T-helper 1 cell (primary cell): ENCODE measurements at places on chromosomes 16 and 17.

- no peak for DNase-seq
These were observed 2.1 kb downstream of the RHBDL1 start for GRCh38 chr16:677316-678190.

- no peak for DNase-seq
These were observed 234.1 kb upstream of the IRX5 start for GRCh38 chr16:54696522-54696921.

DNA sequence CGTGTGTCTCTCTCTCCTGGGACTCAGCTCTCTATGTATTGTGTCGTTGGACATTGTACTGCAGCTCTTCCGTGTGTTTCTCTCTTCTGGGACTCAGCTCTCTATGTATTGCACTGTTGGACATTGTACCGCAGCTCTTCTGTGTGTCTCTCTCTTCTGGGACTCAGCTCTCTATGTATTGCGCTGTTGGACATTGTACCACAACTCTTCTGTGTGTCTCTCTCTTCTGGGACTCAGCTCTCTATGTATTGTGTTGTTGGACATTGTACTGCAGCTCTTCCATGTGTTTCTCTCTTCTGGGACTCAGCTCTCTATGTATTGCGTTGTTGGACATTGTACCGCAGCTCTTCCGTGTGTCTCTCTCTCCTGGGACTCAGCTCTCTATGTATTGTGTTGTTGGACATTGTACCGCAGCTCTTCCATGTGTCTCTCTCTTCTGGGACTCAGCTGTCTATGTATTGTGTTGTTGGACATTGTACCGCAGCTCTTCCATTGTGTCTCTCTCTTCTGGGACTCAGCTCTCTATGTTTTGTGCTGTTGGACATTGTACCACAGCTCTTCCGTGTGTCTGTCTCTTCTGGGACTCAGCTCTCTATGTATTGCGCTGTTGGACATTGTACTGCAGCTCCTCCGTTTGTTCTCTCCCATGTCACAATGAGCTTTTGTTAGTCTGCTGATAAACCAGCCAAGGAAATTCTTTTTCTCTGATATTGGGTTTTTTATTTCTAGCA lies 84.8 kb downstream of the RPTOR start:
- no peak for DNase-seq

- DNase-seq = no peak
These were observed 59.4 kb downstream of the NUP93 start for GRCh38 chr16:56789360-56789759.

- DNase-seq = no peak
These were observed 2.7 kb downstream of the TSEN54 start for GRCh38 chr17:75518983-75519537.

DNA sequence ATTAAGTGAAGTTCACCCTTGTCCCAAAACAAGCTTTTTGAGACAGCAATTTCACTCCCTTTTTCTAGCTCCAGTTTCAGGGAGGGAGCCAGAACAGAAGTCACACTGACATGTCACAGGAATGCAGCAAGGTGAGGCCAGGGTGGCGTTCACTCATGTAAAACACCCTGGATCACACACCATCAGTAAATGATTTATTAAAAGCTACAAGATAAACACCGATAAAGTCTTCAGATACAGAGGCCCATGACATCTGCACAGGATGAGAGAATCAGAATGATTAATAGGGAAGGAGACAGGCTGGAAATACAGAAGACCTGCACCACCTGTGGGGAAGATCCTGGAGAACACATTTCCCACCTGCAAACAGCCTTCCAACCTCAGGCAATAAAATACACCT lies 77.5 kb upstream of the DYNLRB2 start:
- DNase-seq = no peak

- DNase-seq = no peak
These were observed 76.4 kb downstream of the SMG6 start for GRCh38 chr17:2227025-2227699.

DNA sequence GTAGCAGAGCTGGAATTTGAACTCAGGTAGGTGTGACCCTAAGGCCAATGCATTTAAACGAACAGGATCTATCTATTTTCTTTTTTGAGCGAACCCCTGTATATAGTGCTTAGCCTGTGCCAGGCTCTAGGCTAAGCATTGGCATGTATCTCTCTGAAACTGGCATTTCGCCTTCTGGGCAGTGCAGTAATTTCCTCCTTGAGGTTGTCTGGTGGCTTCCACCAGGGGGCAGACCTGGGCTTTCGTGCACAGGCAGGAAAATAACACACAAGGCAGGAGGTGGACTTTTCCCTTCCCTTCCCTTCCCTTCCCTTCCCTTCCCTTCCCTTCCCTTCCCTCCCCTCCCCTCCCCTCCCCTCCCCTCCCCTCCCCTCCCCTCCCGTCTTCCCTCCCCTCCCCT lies 34.4 kb upstream of the PRKCB start:
- peak; percentile 65 for DNase-seq

DNA sequence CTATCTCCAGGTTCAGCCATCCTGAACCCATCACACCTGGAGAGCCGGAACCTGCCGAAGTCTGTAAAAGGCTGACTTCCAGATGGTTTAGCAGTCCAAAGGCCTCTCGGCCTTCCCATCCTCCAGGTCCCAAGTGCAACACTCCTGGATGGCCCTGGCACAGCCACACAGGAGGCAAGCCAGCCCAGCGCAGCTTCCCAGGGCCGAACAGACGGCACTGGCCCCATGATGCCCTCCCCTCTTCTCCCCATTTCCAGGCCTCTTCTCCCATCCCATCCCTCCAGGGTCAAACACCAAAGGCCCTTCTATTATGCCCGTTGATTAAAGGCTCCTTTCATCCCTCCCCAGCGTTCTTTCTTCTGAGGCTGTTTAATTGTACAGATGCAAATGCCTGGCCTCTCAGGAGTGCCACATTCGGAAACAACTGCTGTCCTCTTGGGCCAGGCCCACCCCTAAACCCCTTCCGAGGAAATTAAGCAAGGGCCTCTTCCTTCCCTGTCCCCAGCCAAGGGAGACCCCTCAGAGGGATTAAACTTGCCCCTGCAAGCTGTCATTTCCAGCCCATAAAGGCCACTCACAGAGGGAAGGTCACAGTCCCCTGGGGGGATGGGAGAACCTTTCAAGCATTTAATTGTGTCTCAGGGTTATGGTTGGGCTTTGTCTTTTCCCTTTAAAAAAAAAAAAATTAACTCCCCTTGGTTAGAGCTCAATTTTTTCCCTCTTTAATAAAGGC lies 30.8 kb downstream of the AXIN2 start:
- DNase-seq = no peak

GRCh38 chr17:71993363-71993762 lies 127.5 kb upstream of the SOX9 start:
- DNase-seq = no peak

DNA sequence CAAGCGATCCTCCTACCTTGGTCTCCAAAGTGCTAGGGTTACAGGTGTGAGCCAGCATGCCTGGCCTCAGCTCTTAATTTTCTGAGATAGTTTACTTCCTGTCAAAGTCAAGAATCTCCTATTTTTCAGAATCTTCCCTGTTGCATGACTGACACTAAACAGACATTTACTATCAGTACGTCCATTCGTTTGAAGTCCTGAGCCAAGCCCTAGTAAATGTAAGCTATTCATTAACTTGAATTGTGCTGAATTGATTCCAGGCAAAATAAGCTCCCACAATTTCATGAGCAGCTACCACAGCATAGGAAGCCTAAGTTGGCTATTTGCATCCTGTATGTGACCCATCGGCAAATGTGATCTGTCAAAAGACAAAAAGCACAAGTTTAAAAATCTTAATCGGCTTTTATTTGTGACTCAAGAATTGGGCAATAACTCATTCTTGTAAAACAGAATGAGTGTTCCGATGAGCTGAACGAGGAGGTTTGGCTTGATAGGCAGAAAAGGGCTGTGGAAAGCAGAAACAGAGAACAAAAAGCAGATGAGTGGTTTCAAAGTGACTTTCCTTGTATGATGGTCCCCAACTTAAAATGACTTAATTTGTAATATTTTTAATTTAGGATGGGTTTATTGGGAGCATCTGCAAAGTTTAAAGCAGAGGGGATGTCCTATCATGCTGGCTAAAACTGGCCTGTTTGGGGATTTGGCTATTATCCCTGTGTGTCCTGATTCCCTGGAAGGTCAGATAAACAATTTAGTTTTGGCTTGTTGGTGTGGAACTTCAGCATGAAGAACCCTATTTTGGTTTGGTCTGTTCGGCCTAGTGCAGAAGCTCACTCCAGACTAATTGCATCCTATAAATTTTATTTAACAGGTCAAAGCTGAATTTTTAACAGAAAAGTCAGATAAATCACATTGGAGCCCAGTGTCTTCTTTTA lies 14.2 kb downstream of the RNF112 start:
- no peak for DNase-seq

DNA sequence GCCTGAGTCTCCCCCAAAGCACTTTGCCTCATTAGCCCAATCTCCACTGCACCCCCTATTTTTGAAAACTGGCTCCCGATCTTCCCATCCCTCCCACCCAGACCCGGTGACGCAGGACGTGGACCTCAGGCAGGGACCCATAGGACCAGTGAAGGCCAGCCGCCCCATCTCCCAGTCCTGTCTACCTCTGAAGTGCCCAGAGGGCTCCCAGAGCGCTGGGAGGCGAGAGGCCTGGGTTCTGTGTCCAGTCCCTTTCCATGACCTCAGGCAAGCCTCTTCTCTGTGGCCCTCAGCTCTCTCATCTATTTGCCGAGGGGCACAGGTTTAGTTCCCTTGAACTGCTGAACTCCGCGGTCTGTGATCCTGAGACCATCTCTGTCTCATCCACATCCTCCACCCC lies 714 bp downstream of the TNS4 start:
- DNase-seq = no peak

- DNase-seq = no peak
These were observed 217.9 kb downstream of the RAB11FIP4 start for GRCh38 chr17:31609331-31609730.

- DNase-seq = no peak
These were observed 5.6 kb downstream of the TMEM238L start for GRCh38 chr17:10798332-10798749.

- peak; percentile 66 for DNase-seq
These were observed 17.3 kb upstream of the WFDC1 start for GRCh38 chr16:84277244-84277823.

GRCh38 chr17:20988001-20988636 lies 54.7 kb downstream of the USP22 start:
- DNase-seq = no peak

GRCh38 chr16:47046726-47047523 lies 73.5 kb upstream of the DNAJA2 start:
- DNase-seq = no peak

GRCh38 chr17:6402258-6402657 lies 32.7 kb downstream of the AIPL1 start:
- DNase-seq = no peak

- no peak for DNase-seq
These were observed 15.4 kb downstream of the TNS4 start for GRCh38 chr17:40485851-40486521.

- DNase-seq = peak; percentile 34
These were observed 19.7 kb downstream of the GOSR2 start for GRCh38 chr17:46942441-46943217.

GRCh38 chr16:1291576-1291974 lies 17.9 kb upstream of the UBE2I start:
- no peak for DNase-seq

GRCh38 chr16:12132290-12132689 lies 155.8 kb downstream of the SNX29 start:
- no peak for DNase-seq

DNA sequence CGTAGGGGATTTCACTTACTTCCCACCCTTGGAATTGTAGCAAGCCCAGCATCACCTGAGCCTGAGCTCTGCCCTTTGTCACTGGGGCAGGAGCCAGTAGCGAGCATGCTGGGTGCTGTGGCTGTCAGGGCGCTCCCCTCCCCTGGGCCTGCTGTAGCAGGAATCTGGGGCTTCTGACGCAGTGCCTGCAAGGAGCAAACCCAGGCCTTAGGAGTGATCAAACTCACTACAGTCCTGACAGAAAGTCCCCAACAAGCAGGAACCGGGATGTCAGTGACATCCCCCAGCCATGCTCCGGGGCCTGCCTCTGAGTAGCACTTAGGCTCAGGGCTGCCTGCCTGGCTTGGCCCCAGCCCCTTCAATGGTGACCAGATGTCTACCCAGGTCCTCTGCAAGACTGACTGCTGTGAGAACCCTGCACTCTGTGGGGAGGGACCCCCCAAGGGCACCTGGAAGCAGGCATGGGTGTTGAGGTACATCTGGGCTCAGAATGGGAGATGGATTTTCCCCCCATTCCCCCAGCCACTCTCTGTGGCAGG lies 23.5 kb downstream of the PLD6 start:
- DNase-seq = no peak

GRCh38 chr17:57603978-57604377 lies 141.1 kb downstream of the CCDC182 start:
- DNase-seq = peak; percentile 47

GRCh38 chr17:79912552-79913330 lies 73.5 kb upstream of the CBX4 start:
- no peak for DNase-seq

- no peak for DNase-seq
These were observed 2.0 kb downstream of the HBZ start for GRCh38 chr16:154217-155030.

- DNase-seq = no peak
These were observed 59.0 kb downstream of the NDE1 start for GRCh38 chr16:15708997-15709396.

DNA sequence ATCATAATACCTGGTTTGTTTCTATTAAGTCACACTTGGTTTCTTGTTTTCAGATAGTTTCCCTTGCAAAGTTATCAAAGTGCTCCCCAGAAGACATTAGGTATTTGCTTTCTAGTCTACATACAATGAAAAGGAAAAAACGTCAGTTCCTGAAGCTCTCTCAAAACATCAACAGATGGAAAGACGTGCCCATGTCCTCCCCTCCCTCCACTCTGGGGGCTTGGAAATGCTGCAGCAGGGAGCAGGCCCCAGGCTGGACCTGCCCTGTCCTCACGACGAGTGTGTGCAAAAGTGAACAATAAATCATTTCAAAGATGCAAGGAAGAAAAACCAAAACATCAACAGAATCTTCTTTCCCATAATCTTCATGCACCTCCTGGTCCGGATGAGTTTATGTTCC lies 118.5 kb downstream of the USP22 start:
- DNase-seq = no peak

- no peak for DNase-seq
These were observed 573 bp upstream of the CDK10 start for GRCh38 chr16:89685916-89686315.

DNA sequence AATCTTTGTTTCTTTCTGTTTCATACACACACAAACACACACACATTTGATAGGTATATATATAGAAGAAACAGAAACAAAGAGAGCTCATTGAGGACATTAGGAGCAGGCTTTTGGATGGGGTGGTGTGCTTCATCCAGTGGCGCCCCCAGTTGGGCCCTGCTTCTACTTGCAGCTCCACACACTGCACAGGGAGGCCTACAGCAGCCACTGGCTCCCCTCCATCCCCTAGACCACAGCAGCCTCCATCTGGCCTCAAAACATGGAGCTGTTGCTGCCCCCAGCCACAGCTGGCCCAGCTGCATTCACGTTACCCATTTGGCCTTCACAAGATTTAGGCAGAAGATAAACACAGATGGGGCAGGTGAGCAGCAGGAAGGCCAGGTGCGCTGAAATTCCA lies 33.1 kb upstream of the NF1 start:
- no peak for DNase-seq

DNA sequence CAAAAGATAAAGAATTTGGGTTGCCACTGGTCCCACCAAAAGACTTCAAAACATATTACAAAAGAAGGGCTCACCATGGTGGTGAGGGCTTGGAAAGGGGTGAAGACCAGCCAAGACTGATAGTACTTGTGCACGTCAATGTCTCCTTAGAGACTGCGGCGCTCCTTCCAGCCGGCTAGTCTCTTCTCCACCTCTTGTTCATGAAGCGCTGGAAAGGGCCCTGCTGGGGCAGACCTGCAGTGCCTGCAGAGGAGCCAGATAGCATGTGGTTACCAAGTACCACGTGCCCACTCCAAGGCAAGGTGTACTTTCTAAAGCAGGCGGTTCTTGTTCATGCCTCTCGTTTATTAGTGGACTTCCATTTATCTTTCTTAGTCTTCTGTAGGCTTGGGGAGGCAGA lies 92.7 kb upstream of the FAM20A start:
- DNase-seq = no peak
